Small intestine (tissue), 16 donors: ENCODE measurements at places on chromosomes 12 and 14. TPM values are rescaled to one million over a fixed set of nuclear protein-coding genes. Genes with fewer than 3 reads are reported as not detected.

Gene GUCY2C
- 34.9 TPM for polyA plus RNA-seq

Gene CCDC197
- not detected for polyA plus RNA-seq

Gene RIMBP2
- 4.2 TPM for polyA plus RNA-seq

Gene GLIPR1L1
- polyA plus RNA-seq = not detected

Gene FLRT2
- 2.7 TPM for polyA plus RNA-seq

Gene AVPR1A
- not detected for polyA plus RNA-seq

Gene DHRS4L2
- 105 TPM for polyA plus RNA-seq

Gene KRT82
- polyA plus RNA-seq = not detected

Gene BMP4
- 59.5 TPM for polyA plus RNA-seq

- DNase-seq = no peak
Measured at GRCh38 chr14:77151245-77151644, 9.7 kb upstream of the ZDHHC22 start.

DNA sequence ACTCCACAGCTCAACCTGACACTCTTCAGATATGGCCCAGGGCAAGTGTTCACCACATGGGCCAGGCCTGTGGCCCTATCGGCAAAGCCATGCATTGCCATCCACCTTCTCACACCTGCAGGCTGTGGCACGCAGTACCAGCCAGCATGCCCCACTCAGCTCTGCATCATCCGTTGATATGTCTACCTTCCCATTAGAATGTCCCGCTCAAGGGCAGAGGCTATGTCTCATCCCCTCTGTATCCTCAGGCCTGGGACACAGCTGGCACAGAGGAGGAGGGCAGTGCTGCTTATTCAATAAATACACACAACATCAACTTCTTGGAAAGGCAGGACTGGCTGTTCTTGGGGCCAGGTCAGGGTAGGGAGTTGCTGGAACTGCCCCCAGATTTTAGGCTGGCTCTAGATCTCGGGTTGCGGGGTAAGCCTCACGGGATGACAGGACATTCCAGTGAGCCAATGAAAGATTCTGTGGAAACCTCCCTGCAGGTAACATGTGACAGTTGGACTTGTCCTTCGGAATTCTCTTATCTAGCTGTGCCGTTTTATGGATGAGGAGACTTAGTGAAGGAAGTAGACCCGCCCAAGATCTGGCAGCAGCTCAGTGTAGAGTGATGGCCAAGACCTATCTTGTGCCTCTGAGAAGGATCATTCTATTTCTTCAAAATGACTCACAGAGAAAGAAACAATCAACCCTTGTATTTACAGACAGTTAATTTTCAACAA lies 25.6 kb downstream of the SYNE3 start:
- peak; percentile 75 for DNase-seq

DNA sequence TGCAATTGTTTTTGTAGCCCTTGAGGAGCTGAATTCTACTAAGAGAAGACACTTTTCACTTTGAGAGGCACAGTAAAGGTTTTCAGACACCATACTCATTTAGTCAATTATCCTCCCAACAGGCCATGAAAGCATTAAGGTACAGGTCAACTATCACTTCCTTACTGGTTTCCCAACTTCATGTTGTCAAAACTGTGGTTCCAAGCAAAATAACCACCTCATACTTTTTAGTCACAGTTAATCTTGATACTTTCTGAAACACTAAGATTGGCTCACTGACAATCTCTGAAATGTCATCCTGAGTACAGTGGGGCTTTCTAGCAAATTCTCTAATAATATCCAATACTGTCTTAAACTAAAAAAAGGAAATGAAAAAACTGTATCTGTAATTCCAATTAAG lies 71.7 kb downstream of the SLC2A13 start:
- DNase-seq = no peak

GRCh38 chr12:156945-157344 lies 57.0 kb downstream of the SLC6A12 start:
- DNase-seq = no peak

- DNase-seq = peak; percentile 40
Measured at GRCh38 chr14:22333422-22334274, 255.4 kb downstream of the DAD1 start.

DNA sequence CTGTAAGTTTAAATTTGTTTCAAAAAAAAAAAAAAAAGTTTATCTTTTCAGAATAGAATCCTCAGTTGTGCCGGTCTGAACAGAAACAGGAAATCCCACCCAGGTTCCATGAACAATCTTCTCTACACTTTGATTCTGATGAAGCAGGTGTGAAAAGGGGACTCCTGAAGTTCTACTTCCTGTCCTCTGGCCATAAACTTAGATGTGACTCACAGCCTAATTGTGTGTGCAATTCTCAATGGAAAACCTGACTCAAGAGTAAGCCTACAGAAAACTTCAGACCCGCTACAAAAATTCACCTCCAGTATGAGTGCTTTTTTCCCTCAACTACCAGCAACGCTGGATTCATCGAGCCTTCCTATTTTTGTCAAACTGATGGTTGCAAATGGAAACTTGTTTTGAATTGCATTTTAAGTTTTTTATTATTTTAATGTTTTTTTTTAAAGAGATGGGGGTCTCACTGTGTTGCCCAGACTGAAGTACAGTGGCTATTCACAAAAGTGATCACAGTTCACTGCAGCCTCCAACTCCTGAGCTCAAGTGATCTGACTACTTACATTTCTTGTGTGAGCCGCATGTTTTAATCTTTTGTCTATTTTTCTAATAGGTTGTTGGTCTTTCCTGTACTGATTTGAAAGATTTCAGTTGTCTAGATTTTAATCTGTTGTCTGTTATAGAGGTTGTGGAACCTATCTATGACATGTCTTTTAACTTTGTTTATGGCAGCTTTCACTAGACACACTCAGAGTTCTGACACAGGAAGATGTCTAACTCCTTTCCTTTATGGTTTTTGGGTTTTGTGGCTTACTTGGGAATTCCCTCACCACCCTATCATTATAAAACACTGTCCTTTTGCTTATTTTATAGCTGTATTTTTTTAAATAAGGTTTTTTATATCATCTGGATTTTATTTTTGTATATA lies 37.6 kb downstream of the ATG14 start:
- DNase-seq = no peak

DNA sequence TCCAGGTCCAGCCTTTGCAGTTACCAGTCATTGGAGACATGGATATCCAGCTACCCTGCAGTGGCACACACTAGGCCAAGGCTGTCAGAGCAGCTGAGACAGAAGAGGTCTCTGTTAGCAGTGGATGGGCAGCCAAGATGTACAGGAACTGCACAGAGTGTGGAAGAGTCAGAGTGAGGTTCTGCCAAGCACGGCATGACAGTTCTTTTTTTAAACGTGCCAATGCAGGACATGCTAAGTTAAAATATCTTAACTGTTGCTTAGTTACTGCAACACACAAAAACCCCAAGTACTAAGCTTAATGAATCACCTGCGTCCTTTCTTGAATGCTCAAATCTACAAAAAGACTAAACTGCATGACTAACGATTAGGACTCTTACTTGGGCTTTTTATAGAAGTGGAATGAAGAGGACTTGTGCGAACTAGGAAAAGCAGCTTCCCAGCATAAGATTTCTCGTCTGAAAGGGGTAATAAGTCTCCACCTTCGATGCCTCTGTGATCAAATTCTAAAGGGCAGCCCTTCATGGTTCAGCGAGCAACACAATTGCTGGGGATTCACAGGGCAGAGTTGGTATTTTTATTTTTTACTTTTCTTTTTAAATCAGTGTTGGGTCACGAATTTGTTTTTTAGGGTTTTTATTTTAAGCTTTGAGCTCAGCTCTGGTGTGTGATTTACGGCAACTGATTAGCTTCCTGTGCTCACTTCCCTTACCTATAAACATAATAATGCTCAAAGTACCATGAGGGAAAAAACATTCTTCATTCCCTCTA lies 20.6 kb downstream of the MAPK1IP1L start:
- no peak for DNase-seq

- no peak for DNase-seq
Measured at GRCh38 chr14:80784820-80785219, 156.7 kb downstream of the CEP128 start.

GRCh38 chr12:19528750-19529149 lies 89.5 kb downstream of the AEBP2 start:
- DNase-seq = no peak

GRCh38 chr14:36773136-36773540 lies 111.5 kb downstream of the PAX9 start:
- no peak for DNase-seq

- no peak for DNase-seq
Measured at GRCh38 chr12:102903337-102904007, 13.6 kb downstream of the PAH start.

DNA sequence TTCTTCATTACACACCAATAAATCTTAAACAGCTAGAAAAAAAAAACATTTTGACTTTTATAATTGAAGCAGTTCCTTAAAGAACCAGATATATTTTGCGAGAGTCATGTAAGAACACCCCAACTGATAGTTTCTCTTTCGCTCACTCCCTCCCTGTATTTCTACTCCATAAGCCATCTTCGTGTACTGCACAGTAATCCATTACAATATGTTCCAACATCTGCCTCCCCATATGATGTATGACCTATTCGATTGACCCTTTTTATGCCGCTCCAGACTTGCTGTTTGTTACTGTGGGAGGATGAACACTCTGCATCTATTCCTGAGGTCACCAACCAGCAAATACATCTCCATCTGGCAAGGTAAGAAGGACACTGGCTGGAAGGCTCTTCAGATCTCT lies 331.7 kb downstream of the SOX5 start:
- DNase-seq = no peak

- DNase-seq = no peak
Measured at GRCh38 chr12:53751336-53752191, at the start of gene CISTR. Gene CISTR (minus strand): TSS chr12:53751979.

GRCh38 chr12:71731439-71732356 lies 23.0 kb upstream of the RAB21 start:
- peak; percentile 58 for DNase-seq

DNA sequence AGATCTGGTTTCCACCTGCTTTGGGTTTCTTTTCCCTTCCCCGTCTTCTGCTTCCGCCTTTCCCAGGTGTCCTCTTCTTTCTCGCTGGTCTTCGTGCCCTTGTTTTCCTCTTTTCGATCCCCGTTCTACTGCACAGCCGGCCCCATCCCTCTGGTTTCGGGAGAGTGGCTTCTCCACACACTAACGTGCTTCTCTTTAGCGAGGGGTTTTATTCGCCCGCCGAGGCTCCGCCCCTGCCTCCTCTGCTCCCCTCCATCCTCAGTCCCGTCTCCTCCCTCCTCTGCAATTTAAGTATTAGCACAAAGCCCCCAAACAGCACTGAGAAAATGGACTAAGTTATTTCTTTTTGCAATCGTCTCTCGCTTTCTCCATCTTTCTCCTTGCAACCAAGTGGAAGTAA lies at the start of gene SLC7A8:
TSS of gene SLC7A8 (minus strand) at position 182 of the 400 bp plus-strand sequence. CDS start 746 bp downstream, outside the sequence.
- DNase-seq = peak; percentile 80
